DMS153 (cell line): ENCODE measurements at places on chromosomes 4 and X.

DNA sequence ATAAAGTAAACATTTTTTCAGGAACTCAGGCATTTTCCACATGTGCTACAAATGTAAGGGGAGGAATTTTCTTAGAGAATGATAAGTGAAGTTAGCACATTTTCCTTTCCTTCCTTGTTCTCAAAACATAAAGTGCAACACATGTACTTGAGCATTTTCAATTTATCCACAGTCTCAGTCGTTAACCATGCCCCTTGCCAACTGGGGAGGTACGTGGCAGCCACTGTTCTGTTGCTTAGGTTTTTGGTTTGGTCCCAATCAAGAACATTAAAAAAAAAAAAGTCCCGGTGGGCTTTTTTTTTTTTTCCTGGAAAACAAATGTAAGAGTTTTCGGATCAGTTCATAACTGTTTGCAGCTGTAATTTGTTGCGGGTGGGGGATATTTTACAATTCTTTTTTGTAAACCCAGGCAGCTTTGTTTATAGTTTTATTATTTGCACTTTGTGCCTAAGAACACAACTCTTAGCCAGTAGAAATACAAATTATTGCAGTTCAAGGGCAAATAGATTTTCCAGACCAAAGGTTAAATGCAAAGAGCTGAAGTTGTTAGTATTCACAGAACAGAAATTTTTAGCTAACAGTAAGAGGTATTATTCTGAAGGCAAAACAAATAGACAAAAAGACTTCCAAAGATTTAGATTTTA lies 112.1 kb upstream of the NAP1L5 start:
- DNase-seq, result no peak

DNA sequence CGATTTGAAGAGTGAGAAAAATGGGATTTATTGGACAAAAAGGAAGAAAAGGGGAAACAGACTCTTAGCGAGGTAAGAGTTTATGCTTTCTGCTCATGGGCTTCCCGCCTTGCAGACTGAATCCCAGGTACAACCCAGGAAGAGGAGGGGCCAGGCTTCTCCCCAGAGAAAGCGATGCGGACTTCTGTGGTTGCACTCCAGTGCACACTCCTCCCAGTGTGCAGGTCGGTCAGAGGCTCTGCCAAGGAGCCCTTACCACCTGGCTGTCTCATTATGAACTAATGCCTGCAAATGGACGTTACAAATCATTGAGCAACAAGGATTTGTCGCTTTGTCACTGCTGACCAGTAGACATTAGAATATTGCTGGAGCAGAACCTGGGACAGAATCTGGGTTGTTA lies 39.9 kb upstream of the GLRA2 start:
- DNase-seq, result no peak

- no peak for DNase-seq
Observed at GRCh38 chrX:20354505-20354904, 87.8 kb upstream of the RPS6KA3 start.

DNA sequence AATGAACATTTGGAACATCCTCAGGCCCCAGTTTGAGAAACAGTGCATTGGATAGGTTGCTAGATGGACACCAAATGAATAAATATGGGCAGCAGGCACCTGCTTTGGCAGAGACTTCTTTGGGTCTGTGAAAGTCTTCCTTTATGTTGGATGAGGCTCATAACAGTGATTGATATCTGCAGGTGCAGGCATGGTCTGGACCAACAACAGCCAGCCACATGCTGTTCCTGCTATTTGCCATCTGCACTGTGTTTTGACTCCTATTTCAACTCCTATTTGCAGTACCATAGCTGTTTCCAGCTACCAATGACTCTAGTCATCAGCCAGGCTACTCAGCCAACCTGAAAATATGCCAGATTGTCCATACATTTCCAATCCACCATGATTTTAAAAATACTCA lies 60.9 kb downstream of the ANAPC4 start:
- no peak for DNase-seq

- no peak for DNase-seq
Observed at GRCh38 chr4:153705743-153706468, 21.8 kb downstream of the TLR2 start.

- peak; percentile 80 for DNase-seq
Observed at GRCh38 chr4:70601422-70602039, 9.5 kb downstream of the AMBN start.

GRCh38 chr4:39083164-39083563 lies 21.1 kb downstream of the KLHL5 start:
- DNase-seq, result no peak

DNA sequence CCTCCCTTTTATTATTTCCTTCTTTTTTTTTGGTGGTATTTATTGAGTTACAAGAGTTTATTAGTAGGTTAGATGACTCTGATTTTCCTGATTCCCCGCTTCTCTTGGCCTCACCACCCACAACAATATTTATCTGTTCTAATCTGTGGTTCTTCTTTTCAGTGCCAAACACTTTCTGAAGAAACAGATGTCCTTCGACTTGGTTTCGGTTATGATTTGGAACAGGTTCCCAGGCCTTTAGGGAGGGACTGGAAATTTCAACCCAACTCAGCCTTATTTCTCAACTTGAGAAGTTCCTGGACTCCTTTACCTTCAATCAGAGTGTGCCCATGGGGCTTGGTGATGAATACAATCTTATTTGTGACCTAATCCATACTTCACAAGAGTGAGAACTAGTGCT lies 108.1 kb downstream of the UCHL1 start:
- DNase-seq, result no peak

DNA sequence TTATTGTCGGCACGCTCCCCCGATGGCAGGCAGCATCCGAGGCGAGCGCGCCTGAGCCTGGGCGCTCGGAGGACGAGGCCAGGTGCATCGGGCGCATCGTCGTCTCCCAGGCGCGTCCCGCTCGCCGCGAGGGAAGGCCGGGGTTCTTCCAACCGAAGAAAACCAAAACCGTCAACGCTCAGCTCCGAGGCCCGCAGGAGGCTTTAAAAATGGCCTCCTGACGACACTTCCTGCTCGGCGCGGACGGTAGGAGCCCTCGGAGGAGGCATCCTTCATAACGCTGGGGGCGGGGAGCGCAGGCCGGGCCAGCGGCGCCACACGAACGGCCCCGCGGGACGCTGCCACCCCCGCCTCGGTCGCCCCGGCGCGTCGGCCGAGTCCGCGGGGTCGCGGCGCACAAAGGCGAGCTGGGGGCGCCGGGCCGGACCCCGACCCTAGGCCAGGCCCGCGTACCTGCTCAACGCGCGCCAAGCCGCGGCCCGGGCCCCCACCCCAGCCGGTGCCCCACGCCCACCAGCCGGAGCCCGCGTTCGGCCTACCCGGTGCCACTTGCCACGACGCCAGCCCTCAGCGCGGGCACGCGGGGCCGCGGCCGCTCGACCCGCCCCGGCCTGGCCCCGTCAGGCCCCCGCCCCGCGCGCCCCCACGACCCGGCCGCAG lies 501 bp downstream of the ZNF518B start:
- no peak for DNase-seq

DNA sequence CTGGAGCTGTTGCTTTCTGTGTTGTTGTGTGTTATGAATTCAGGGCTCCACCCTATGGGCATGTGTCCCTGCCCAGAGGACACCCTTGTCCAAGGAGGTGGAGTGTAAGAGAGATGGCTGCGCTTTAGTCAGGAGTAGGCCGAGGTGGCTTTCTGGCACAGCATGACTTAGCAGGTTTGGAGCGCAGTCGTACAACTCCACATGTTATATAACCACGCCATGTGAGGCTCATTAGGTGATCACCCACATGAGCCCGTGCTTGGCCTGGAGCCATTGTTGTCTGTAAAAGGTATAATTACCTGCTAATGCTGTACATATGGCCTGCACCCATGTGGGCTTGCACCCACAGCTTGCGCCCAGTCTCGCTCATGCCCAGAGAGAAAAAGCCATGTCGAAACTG lies 15.8 kb upstream of the ANAPC4 start:
- no peak for DNase-seq

- peak; percentile 10 for DNase-seq
Observed at GRCh38 chr4:145216535-145216934, 36.1 kb upstream of the OTUD4 start.

- DNase-seq, result no peak
Observed at GRCh38 chrX:12366440-12366839, 228.2 kb downstream of the FRMPD4 start.

- DNase-seq, result no peak
Observed at GRCh38 chr4:76651616-76652015, 216.6 kb downstream of the SHROOM3 start.

- no peak for DNase-seq
Observed at GRCh38 chrX:1496076-1496475, 40.9 kb downstream of the P2RY8 start.

DNA sequence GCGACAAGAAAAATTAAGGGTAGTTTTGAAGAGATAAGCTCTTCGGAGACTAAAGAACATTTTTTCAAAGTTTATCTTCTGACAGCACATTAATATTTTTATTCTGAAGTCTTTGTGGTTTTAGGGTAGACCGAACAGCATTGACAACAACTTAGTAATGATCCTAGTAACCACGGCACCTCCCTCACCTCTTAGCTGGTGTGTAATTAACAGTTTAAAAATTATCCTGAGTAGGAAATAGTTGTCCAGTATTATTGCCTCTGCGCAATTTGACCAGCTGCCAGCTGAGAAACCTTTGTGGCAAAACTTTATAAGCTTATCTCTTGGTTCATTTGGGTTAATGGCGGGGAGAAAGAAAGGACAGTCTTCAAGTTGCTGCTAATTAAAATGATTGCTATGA lies 213.6 kb downstream of the CBLL2 start:
- no peak for DNase-seq

GRCh38 chr4:623914-624566 lies 1.3 kb upstream of the PDE6B start:
- no peak for DNase-seq

- DNase-seq, result no peak
Observed at GRCh38 chr4:69467797-69468196, 27.9 kb downstream of the UGT2B4 start.

- no peak for DNase-seq
Observed at GRCh38 chr4:2948895-2949781, 14.1 kb downstream of the NOP14 start.

DNA sequence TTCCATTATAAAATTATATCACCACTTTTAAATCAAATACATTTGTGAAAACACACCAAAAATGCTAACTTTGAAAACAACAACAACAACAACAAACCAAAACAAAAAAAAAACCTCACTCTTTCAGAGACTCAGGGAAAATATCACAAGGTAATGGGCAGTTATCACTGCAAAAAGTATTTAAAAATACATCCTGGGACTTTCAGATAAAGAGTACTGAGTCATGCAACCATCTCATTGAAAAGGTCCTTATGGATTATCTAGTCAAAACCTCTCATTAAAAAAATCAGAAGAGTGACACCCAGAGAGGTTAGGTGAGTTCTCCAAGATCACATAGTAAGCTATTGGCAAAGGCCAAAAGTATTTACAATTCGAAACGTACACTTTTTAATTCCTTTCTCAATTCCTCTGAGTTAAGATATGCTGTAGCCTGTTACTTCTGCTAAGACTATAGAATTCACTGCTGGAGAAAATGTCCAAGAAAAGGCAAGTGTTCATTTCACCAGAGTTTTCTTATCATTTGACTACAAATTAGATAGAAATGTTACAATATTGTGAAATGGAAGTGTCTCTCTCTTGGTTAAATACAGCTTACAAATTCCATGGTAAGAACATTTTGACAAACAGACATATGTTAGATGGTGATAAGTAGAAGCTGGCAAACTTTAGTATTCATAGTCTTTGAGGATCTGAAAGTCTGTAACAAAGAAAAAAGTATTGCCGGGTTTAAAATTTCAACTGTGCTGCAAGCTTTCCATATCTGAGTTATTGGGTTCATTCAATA lies 9.3 kb downstream of the STX18 start:
- DNase-seq, result no peak

DNA sequence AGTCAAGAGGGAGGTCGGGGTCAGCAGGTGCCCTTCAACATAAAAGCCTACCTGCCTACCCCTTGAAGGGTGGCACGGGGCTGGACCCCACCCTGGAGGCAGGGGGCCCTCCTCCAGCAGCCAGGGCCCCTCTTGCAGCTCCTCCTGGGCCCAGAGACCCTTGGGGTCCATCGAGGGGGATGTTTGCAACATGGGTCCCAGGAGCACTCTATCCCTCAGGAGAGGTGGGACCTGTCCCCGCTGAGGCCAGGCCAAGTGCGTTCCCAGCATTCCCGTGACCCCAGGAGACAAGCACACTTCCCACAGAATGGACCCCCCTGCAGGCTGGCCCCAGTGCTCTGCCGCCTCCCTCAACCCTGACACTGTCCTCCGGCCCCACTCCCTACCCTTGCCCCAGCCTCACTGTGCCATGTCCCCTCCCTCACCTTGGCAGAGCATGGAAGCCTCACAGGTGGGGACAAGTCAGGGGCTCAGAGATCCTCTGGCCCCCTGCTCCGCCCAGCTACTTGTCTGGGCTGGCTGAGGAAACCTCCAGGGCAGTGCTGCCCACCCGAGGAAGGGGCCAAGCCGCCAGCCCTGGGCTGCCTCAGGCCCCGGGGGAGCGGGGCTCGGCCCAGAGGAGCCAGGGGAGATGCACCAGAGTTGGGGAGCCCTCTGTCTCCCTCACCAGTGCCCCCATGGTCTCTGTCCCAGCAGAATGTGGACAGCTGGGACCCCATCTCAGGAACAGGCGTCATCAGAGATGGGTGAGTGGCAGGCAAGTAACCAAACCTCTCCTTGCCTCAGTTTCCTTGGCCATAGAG lies 2.2 kb downstream of the MXD4 start:
- DNase-seq, result no peak

GRCh38 chr4:15451181-15451865 lies 18.4 kb upstream of the CC2D2A start:
- no peak for DNase-seq

DNA sequence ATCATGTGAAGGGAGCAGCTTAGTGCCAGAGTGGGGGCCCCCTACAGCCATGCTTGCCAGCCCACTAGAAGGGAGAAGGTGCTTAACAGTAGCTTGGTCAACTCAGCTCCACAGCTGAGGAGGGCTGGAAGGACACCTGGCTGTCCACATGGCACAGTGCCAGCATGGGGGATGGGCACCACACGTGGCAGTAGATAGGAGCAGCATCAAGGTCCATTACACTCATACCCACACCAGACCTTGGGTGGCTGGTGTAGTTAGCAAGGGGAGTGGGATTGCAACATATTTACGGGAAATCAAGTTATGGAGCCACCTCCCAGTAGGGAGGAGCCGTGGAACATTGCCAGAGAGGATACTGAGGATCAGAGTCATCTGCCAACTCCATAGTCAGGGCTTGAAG lies 37.9 kb upstream of the SLC4A4 start:
- no peak for DNase-seq

DNA sequence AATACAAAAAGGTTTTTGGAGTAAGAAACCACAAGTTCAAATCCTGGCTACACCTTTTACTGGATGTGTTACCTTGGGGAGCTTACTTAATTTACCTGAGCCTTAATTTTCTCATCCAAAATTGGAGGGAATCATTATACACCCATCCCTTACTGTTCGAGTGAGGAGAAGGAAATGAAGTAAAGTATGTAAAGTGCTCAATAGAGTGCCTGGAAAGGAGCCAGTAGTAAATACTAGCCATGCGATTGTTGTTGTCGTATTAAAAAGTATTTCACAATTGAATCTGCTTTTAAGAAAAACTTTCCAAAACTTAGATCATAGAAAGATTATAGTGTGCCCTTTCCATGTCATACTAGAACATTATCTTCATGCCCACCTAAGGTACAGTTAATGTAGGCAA lies 124.5 kb downstream of the ATXN3L start:
- DNase-seq, result no peak

- no peak for DNase-seq
Observed at GRCh38 chr4:154049457-154050181, 260.7 kb upstream of the SFRP2 start.
